ENCODE measurements at places on chromosomes 6 and 20.

DNA sequence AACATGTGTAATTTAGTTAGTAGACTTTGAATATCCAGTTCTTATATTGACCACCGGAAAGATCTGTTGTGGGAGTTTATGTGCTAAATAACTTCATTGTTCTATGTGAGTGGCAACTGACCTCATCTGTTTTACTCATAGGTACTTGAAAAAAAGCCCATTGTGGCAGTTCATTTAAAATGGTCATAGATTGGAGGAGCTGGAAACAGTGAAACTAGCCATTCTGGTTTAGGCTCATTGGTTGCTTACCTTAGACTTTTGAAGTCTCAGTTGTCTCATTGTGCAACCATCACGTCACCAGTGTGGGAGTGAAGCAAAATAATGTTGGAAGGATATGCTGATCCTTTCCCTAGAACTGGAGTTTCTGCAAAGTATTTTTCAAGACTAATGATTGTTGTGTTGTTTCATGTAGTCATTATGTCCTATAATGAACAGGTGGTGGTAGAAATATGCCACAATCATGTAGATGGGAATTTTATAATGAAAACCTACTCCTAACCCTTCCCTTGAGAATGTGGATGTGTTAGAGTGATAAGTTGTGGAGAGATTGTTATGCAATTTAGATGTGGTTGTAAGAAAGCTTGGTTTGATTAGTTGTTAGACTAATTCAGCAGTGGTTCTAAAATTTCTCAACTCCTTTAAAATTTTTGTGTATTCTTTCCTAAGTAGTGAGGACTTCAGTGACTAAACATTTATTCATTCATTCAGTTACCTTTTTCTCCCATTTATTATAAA, 18.3 kb downstream of the DSP start:
- DNase-seq: no peak

GRCh38 chr6:21151119-21151518, 442.4 kb upstream of the SOX4 start:
- DNase-seq: no peak

- no peak for DNase-seq
Observed at GRCh38 chr20:711576-711975, 36.0 kb upstream of the SCRT2 start.

DNA sequence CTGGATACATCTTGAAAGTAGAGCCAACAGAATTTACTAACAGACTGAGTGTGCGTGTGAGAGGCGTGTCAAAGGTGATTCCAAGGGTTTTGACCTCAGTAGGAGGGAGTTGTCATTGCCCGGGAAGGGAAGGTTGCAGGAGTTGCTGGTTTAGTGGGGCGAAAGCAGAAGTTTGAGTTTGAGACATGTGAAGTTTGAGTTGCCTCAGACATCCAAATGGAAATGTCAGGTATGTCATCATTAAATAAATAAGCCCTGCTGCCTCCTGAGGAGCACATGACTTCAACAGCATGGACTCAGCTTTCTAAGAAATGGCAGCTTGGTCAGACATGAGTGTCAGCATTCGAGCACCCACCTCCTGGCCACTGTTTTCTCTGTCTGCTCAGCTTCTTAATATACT, 26.6 kb upstream of the TGM2 start:
- no peak for DNase-seq

GRCh38 chr20:5696011-5696559, 54.1 kb upstream of the SHLD1 start:
- no peak for DNase-seq
